ENCODE measurements at places on chromosomes 3 and 15.

- no peak for DNase-seq
These were observed 465 bp downstream of the RUVBL1 start for GRCh38 chr3:128123156-128123537.

DNA sequence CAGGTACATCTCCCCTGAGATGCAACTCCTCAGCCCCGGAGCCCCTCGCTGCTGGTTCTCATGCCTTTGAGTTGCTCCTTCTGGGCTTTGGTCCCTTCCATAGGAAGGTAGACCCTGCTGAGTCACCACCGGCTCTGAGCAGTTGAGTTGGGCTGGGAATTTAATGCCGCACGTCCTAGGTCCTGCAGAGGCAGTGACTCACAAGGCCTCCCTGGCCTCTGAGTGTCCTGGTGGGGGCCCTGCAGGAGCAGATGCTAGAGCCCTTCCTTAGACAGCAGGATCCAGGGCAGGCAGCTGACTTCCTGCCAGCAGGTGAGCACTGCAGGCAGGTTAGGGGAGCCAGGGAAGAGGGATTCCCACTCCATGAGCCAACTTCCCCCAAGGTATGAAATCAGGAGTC lies 5.5 kb upstream of the NTRK3 start:
- no peak for DNase-seq

DNA sequence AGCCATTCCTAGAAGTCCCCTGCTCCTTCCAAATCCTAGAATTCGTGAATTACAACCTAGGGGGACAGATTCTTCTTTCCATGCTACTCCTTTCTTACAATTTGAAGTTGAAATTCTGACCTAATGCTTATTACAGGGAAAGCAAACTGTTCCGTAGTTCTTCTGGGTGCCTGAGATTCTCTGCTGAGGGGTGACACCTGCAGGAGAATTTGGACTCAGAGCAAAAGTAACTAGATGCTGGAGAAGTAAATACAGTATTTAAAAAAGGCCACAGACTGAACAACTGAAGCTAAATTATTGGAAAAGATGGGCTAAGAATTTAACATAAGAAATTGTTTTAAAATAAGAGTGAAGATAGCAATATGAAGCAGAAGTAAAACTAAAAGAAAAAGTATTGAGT lies 37.9 kb downstream of the ACAD9 start:
- DNase-seq: no peak

- no peak for DNase-seq
These were observed 26.7 kb downstream of the SYNM start for GRCh38 chr15:99131441-99132023.

DNA sequence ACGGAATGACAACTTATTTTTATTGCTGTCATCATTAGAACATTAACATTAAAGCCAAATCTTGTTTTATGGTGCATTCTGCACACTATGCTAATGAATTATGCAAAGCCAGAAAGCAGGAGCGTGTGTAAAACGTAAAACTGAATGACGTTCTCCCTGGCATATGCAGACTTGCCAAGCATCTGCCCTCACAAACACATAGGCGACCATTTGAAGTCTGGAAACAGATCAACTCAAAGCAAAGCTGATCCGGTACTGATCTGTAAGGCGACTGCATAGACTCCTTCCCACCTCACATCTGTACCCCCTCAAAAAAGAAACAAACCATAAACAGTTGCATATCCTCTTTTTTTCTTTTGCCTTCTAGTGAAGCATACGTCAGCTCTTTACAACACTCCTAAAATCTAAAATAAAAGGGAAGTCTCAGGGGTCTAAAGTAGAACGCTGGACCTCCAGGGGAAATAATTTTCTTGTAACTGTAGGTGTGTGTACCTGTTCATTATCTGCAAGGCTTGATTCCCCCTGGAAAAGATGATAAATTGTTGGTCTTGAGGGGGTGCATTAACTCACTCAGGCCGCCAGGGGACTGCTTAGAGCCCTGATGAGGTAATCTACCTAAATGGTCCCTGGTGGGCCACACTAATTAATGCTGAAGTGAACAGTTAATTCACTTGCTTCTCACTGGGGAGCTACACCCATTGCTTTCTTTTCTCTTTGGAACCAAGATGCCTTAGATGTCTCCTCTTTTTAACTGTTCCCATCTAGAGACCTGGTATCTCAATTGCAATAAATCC lies 231.4 kb downstream of the CDIN1 start:
- DNase-seq: no peak

GRCh38 chr3:149688122-149688757 lies 30.4 kb upstream of the WWTR1 start:
- DNase-seq: no peak

DNA sequence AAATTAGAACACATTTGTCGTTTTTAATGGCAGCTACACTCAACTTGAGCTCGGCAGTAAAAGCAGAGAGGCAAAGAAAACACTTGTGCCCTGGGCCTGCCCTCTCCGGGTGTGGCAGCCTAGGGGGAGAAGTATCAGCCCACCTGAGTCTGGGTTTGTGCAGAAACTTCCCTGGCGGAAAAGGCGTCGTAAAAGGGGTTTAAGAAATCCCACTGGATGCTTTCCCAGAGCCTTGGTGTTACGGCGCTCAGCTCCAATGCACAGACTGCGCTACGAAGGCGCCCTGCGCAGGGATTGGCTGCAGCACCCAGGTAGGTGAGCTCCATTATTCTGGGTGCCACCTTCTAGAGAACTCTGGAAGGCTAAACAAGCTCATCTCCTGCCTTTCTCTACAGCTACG lies 461.5 kb upstream of the NR2F2 start:
- no peak for DNase-seq

- no peak for DNase-seq
These were observed 28.5 kb downstream of the BTLA start for GRCh38 chr3:112470788-112471187.

GRCh38 chr15:59096429-59096828 lies 8.5 kb upstream of the CCNB2 start:
- no peak for DNase-seq

GRCh38 chr15:68594533-68595259 lies 15.9 kb downstream of the CORO2B start:
- DNase-seq: no peak

DNA sequence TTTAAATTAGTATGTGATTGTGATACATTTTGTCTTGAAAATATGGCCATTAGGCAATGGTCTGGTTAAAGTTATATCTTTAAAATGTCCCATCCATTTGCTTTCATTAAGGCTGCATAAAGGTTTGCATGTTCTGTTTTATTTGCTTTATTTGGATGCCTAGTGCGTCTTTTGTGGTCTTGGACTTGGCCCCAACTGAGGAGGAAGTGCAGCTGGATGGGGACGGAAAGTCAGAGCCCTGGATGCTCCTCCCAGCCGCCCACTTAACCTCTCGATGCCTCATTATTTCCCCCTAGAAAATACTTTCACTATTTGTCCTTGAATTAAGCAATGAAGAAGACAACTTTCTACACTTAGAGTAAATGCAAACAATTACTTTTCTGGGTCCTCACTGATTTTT lies 898.2 kb downstream of the MCTP2 start:
- no peak for DNase-seq

GRCh38 chr15:71294911-71295602 lies 179.8 kb downstream of the THSD4 start:
- DNase-seq: no peak

- no peak for DNase-seq
These were observed 87.2 kb downstream of the HMG20A start for GRCh38 chr15:77507911-77508310.

DNA sequence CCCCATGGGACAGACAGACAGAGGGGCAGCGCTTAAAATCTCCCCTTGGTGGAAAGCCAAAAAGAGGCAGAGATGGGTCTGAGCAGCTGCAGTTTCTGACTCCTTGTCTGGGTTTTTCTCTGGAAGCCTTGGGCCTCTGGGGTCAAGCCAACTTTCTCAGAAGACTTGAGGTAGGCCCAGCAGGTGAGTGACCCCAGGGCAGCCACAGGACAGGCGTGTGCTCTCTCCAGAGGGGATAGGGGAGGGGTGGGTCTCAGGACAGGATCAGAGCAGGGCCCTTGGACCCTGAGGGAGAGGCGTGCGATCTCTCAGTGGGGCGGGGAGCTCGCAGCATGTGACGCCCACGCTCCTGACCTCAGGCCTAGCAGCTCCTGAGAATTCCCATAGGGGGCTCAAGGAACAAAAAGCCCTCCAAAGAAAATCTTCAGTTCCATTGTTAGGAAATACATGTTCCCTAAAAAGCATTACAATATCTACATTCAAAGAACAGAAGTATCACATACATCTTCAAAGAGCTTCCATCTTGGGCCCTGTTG lies 34.6 kb upstream of the DUSP7 start:
- DNase-seq: no peak

GRCh38 chr3:78430741-78431140 lies 1337.1 kb downstream of the ROBO1 start:
- no peak for DNase-seq

DNA sequence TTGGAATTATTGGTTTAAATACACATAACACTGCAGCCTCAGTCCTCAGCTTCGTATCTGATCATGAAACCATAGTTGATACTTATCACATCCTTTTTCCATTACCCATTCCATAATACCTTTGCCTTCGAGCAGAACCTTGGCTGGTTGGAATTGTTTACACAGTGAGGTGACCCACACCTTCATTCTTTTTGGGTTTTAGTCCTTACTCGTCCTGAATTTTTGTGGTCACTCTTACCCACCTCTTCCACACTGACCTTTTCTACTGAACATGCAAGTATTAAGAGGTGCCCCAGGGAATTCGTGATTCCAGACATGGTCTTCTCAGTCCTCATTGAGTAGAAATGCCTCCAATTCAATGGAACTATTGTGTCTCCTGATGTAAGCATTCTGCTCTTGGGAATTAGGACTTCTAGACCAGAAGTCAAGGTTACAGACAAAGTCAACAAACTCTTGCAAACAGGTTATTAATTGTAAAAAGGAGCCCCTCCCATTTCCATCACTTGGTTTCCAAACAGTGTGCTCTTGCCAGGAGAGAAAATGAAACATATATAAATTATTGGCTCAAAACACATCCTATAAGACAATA lies 37.7 kb downstream of the SCN11A start:
- DNase-seq: no peak

DNA sequence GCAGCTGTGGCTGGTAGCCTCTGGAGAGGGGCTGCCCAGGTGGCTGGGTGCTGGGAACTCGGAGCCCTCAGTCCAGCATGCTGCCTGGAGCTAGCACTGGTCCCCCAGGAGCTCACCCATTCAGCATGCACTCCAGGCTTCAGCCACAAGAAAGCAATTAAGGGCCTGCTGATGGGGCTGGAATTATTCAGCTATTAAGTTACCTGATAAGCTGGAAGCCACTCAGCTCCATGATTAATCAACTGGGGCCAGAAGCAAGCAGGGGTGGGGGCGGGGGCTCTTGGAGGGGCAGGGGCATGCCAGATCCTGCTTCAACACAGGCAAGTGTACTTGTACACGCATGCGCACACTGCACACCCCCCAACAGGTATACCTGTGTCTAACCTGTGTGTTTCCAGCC lies 22.1 kb upstream of the TMEM115 start:
- DNase-seq: no peak

- no peak for DNase-seq
These were observed 184.1 kb upstream of the TLE3 start for GRCh38 chr15:70281811-70282307.

Measured in activated effector memory CD4-positive, alpha-beta T cell treated with Interleukin-2 at 50 U/mL for 16 hours (primary cell).